ENCODE measurements at places on chromosomes 7 and 10.

GRCh38 chr10:123771877-123772644 is 105.9 kb downstream of the GPR26 start:
- no peak for DNase-seq

- DNase-seq = no peak
Observed at GRCh38 chr10:71232089-71232998, 20.0 kb downstream of the UNC5B start.

DNA sequence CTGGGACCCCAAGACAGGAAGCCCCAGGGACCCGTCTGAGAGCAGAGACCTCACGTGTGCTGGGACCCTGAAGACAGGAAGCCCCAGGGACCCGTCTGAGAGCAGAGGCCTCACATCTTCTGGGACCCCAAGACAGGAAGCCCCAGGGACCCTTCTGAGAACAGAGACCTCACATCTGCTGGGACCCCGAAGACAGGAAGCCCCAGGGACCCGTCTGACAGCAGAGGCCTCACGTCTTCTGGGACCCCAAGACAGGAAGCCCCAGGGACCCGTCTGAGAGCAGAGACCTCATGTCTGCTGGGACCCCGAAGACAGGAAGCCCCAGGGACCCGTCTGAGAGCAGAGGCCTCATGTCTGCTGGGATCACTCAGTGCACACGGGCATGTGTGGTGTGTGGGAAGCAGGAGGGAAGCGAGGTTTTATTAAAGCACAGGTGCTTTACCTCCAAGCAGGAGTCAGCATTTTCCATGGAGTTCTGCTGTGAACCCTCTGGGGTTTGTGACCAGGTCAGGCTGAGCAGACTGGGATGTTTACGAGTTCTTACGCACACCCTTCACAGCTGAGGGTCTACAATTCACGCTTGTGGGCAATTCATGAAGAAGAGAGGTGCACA is 590.6 kb downstream of the DNAJB6 start:
- DNase-seq = no peak

- no peak for DNase-seq
Observed at GRCh38 chr7:19701471-19701870, 7.4 kb downstream of the POLR1F start.

- DNase-seq = no peak
Observed at GRCh38 chr10:69070951-69071350, 17.0 kb upstream of the SRGN start.

DNA sequence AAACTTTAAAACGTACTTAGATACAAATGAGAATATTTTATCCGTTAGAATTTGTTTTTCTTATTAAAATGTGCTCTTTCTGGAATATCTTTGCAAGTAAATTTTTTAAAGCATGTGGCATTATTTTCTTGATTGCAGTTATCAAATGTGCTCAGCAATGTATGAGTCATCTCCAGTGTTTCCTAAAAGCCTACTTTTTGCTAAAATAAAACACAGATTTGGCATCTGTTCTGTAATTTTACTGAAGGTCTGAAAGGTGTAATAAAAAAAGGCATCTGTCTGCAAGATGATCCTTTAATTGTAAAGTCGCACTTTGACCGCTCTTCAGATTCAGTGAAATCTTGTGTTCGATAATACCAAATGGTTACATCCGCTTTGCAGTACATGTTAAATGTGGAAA is 3.4 kb downstream of the GNAT3 start:
- no peak for DNase-seq

- no peak for DNase-seq
Observed at GRCh38 chr10:50992972-50993766, 81.1 kb upstream of the PRKG1 start.

DNA sequence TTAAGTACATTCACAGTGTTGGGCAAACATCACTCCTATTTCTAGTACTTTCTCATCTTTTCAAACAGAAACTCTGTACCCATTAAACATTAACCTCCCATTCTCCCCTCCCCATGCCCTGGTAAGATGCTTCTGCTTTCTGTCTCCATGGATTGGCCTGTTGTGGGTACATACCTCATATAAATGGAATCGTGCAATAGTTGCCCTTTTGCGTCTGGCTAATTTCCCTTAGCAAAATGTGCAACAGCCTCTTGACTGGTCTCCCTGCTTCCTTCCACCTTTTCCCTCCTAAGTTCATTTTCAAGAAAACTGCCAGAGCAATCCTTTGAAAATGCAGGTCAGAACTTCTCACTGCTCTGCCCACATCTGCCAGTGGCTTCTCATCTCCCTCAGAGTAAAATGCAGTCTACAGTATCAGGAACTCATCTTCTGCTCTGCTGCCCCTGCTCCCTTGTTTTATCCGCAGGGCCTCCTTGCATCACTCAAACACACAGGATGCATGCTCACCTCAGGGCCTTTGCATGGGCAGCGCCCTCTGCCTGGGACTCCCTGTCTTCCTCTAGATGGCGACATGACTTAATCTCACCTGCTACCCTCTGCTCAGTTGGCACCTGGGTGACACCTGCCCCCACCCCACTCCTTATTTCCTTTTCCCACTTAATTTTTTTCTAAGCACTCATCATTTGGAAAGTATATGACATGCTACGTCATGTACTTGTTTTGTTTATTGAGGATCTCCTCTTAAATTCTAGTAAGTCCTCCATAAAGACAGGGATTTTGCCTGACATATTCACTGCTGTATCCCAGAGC is 44.3 kb upstream of the ECHDC3 start:
- DNase-seq = no peak

- peak; percentile 70 for DNase-seq
Observed at GRCh38 chr10:101061624-101062231, at the start of gene KAZALD1. TSS of gene KAZALD1 (plus strand) at chr10:101061989. CDS start at chr10:101062593, 604 bp downstream.

GRCh38 chr10:110833234-110833940 is 38.3 kb upstream of the PDCD4 start:
- DNase-seq = no peak

DNA sequence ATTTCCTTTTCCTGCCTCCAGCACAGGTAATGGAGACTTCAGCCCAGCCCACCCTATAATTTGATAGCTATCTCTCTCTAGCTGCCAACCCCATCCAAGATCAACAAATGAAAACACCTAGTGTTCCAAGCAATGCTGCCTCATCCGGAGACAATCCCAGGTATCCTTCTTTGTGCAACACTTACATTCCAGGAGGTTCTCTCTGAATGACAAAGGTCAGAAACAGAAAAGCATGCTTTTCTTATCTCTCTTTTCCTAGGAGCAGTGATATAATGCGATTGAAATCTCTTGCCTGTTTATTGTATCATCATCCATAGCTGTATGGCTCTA is 699.3 kb downstream of the INHBA start:
- no peak for DNase-seq

- peak; percentile 6 for DNase-seq
Observed at GRCh38 chr7:95758187-95758586, 14.2 kb upstream of the DYNC1I1 start.

GRCh38 chr7:3937605-3938004 is 636.6 kb downstream of the SDK1 start:
- no peak for DNase-seq

- no peak for DNase-seq
Observed at GRCh38 chr10:76583711-76584161, 1053.9 kb downstream of the KCNMA1 start.

DNA sequence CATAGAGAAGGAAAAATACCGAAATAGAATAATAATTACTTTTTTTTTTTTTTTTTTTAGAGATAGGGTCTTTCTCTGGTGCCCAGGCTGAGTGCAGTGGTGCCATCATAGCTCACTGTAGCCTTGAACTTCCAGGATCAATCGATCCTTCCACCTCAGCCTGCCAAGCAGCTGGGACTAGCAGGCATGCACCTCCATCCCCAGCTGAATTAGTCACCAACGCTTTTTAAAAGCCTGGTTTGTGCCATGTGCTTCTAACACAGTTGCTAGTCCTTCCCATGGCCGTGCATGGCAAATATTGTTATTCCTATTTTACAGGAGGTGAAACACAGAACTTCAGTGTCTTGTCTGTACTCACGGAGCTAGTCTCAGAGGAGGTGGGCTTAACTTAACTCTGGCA is 23.2 kb downstream of the LYZL2 start:
- no peak for DNase-seq

GRCh38 chr10:91642831-91643692 is 10.2 kb upstream of the PPP1R3C start:
- no peak for DNase-seq

- DNase-seq = no peak
Observed at GRCh38 chr10:23834091-23834490, 374.8 kb upstream of the KIAA1217 start.

DNA sequence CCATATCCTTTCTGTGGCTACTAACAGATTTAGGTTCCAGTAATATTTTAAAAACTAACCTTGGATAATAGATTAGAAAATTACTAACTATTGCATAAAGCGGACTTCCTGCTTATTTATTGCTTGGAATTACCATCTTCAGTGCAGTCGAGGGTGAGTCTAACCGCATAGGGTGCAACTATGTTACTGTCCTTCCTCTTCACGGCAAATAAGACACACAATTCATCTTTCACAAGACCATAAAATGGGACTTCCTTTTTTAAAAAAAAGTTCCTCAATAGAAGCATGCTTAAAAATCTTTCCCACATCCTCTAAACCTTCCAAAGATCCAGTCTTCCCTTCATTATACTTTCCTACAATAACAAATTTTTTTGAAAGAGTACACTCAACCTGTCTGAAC is 2.1 kb downstream of the SLC25A40 start:
- DNase-seq = no peak

GRCh38 chr7:129225931-129226572 is 1.2 kb downstream of the AHCYL2 start:
- DNase-seq = peak; percentile 54

DNA sequence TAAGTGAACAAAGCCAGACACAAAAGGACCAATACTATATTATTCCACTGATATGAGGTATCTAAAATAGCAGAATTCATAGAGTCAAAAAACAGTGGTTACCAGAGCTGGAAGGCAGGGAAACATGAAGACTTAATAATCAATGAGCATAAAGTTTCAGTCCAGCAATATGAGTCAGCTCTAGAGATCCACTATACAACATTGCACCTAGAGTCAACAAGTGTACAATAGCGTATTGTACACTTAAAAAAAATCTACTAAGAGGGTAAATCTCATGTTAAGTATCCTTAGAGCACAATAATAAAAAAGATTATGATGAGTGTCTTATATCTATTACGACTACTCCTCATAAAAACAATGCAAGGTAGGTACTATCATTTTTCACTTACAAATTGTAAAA is 36.1 kb downstream of the C10orf90 start:
- DNase-seq = no peak

- no peak for DNase-seq
Observed at GRCh38 chr10:1579141-1579491, 158.2 kb downstream of the ADARB2 start.

GRCh38 chr7:207418-208129 is 15.2 kb downstream of the FAM20C start:
- DNase-seq = peak; percentile 39

DNA sequence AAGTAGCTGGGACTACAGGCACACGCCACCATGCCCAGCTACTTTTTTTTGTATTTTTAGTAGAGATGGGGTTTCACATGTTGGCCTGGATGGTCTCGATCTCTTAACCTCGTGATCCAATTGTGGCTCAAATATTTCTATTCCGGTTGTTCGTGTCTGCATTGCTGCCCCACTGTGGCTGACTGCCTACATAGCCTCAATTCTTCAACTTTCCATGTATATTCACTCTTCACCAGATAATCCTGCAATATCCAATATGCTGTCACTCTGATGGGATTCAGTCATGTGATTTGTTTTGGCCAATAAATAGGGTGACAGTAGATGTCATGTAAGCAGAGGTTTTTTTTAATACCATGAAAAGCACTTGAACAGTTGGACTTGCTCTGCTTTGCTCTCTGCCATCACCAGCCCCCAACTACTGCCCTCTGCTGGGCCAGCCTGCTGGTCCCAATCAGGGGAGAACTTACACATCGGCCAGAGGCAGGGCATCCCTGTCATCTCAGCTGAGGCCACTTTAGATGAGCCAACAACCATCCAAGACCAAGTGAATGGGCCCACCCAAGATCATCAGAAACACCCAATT is 56.7 kb downstream of the NSUN6 start:
- DNase-seq = peak; percentile 48

DNA sequence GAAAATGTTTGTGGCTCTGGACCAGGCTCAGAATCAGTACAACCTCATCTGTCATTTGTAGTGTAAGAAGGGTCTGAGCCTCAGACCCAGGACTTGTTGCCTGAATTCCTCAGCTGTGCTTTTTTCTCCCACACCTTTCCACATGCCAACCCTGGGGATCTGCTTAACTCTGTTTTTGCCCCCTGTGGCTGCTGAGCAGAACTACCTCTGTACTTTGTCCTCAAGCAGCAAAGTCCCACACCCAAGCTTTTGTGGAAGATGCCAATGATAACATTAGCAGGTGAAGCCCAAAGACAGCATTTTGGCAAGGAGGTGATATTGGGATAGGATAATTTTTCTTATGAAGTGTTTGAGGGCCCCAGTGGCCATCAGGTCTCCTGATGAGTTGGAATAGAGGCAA is 5.8 kb upstream of the CYP2C18 start:
- DNase-seq = peak; percentile 13

DNA sequence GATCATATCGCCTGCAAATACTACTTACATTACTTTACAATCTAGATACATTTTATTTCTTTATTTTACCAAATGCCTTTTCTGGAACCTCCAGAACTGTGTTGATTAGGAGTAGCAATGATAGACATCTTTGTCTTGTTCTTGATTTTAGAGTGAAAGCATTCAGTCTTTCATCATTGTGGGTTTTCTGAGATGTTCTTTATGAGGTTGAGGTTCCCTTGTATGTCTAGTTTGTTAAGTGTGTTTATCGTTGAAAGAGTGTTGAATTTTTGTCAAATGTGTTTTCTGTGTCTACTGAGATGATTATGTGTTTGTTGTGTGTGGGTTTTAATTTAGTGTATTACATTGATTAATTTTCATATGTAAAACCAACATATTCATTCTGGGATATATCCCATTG is 17.1 kb downstream of the SEPTIN7 start:
- DNase-seq = no peak

DNA sequence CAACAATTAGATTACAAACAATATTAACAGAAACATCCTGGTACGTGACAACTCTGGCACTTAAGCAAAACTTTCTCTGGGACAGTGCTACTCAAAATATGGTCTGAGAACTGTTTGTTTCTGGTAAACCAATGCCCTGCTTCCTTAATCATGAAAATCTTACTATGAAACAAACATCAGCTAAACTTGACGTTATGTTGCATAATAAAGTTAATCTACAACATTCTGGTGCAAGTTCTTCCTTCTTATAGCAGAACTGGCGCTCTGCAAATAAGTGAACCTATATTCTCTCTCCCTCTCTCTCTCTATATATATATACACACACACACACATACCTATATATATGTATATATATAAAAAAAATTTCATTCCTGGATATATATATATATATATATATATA is 7.8 kb downstream of the C7orf33 start:
- DNase-seq = no peak

- peak; percentile 24 for DNase-seq
Observed at GRCh38 chr10:70590655-70591416, 11.7 kb downstream of the PRF1 start.

- DNase-seq = no peak
Observed at GRCh38 chr7:104901240-104901619, 112.8 kb upstream of the KMT2E start.
